ENCODE measurements at places on chromosomes 3 and 15.

GRCh38 chr15:69067296-69067695 is 52.8 kb downstream of the NOX5 start:
- no peak for DNase-seq

GRCh38 chr3:7484636-7485035 is 623.7 kb downstream of the GRM7 start:
- DNase-seq: no peak

DNA sequence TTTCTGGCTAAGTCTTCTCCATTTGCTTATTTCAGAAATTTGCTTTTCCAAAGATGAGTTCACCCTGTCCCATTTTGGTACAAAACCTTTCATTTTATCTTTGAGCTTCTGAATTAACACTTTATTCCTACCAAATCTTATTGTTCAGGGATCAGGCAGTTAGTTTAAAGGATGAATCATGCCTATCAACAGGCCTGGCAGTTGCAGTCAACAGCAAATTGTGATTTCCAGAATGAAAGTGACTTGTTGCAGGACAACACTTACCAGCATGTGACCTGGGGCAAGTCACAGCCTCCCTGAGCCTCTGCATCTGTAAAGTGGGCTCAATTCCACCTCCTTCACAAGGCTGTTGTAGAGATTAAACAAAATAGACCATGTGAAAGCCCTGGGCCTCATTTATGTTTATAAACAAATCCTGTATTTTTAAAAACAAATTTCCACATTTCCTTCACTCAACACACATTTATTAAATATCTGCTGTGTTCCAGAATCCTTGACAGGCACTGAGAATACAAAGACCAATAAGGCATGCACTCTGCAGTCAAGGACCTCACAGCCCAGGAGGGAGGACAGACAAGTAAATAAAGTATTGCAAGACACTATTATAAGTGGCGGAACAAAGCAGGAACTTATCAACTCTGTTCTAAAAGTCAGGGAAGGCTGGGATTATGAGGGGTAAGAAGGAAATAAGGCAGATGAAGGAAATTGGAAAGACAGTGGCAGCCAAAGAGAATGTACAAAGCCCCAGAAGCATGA is 359.1 kb upstream of the IL12A start:
- no peak for DNase-seq

GRCh38 chr3:143090976-143091837 is 28.4 kb upstream of the CHST2 start:
- DNase-seq: no peak

DNA sequence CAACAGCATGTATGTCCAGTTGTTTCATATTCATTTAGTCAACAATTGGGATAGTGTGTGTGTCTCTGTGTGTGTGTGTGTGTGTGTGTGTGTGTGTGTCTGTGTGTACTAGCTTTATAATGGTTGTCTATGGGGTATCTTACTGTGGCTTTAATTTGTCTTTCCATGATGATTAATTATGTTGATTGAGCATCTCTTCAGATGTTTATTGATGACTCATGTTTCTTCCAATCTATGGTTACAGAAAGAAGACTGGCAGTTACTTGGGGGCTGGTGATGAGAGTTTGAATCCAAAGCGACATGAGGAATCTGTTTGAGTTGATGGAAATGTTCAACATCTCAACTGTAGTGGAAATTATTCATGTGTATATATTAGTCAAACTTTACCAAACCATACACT is 440.1 kb downstream of the ZNF385D start:
- DNase-seq: no peak

All from stimulated activated CD4-positive, alpha-beta T cell treated with anti-CD3 and anti-CD28 coated beads, Interleukin-2, amount 100 ng/mL, for 48 hours (primary cell).